ENCODE measurements at places on chromosomes 4 and X.

GRCh38 chr4:2871911-2872310, 28.3 kb downstream of the ADD1 start:
- no peak for DNase-seq

DNA sequence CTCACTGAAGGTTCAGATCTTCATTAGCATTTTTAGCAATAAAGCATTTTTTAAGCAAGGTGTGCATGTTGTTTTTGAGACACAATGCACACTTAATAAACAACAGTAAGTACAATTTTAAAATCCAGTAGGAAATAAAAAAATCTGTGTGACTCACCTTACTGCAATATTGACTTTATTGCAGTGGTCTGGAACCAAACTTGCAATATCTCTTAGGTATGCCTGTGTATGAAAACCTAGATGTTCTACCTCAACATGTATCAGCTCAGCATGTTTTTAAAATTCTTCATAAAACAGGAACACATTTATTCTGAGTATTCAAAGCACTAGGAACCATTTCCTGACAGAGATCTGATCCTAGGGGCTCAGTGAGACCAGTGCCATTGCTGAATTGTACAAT, 26.7 kb downstream of the NR0B1 start:
- DNase-seq = no peak

GRCh38 chr4:183636503-183636902, 22.5 kb downstream of the RWDD4 start:
- no peak for DNase-seq

GRCh38 chr4:6716958-6717655, 1.1 kb downstream of the BLOC1S4 start:
- no peak for DNase-seq

- no peak for DNase-seq
Observed at GRCh38 chr4:6581566-6582121, 6.7 kb downstream of the MAN2B2 start.

DNA sequence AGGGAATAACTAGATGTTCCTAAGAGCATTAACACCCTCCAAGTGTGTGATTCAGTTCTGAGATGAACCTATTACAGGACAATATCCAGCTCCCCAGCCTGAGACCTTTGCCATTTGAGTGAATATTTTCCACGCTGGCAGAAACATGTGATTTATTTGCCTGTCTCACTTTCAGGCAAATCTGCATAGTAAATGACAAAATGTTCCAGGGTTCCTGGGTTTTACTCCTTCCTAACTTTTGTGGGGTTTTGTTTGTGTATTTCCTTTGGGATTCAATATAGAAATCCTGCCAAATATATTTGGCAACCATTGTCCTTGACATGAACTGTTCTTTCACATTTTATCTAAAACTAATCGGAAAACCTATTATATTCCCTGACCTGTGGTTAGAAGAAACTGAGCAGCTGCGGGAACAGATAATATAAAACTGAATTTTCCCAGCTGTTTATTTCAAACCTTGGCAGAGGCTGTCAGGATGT, 12.5 kb downstream of the F8 start:
- no peak for DNase-seq

GRCh38 chrX:129718676-129719075, 20.1 kb upstream of the XPNPEP2 start:
- no peak for DNase-seq

DNA sequence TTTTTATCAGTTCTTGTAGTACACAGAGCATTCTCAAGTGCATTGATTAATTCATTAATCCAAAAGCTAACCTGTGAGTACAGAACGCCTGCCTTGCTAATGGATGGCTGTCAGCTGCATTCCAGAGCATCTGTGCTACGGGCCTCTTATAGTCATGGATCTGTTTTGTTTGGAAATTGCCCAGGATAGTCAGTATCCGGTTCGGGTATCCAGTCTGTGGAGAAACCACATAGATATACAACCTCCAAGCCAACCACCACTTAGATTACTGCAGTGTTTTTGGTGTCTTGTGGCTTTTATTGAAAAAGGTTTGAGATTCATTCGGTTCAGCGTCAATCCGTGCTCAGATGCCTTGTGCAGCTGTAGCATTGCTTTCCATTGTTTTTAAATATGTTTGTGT, 4.0 kb downstream of the LAP3 start:
- no peak for DNase-seq

GRCh38 chr4:98657531-98658286, 702 bp downstream of the TSPAN5 start:
- no peak for DNase-seq

DNA sequence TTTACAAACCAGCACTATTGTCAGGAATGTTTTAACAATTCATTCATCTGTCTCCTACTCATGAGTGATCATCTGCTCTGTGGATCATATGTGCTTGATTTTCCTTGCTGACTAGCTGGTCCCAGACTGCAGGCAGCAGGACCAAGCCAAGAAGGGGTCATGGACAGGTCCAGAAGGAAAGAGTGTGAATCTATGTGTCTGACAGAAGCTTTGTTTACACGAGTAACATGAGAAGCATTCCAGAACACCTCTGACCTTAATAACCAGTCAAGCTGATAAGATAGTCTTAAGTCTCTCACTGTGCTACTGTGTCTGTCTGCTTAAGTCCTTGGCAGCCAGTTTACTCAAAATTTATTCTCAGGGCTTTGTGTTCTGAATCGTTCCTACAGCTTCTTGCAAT, 39.0 kb downstream of the GUCY1A1 start:
- DNase-seq = no peak

DNA sequence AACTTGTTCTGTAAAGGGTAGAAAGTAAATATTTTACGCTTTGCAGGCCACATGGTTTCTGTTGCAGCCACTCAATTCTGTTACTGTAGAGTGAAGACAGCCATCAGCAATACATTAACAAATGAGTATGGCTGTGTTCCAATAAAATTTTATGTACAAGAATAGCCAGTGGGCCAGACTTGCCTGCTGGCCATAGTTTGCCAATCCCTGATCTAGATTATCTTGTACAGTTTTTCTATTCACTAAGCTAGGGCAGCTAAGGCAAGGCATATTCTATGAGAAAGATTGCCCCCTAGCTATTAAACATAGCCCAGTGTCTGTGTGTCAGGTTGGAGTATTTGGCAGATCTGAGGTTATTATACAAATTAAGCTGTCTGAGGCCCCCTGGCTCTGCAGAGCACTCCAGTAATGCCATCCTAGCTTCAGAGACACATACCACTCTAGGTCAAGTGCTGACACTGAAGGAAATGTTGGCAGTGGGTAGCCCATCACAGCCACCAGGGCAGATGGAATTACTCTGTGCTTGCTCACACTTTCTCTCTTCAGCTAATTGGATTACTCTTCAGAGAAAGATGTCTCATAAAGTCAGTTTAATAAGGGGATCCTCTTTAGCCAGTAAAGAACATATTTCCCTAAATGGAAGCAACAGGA, 40.7 kb downstream of the MTTP start:
- DNase-seq = no peak

DNA sequence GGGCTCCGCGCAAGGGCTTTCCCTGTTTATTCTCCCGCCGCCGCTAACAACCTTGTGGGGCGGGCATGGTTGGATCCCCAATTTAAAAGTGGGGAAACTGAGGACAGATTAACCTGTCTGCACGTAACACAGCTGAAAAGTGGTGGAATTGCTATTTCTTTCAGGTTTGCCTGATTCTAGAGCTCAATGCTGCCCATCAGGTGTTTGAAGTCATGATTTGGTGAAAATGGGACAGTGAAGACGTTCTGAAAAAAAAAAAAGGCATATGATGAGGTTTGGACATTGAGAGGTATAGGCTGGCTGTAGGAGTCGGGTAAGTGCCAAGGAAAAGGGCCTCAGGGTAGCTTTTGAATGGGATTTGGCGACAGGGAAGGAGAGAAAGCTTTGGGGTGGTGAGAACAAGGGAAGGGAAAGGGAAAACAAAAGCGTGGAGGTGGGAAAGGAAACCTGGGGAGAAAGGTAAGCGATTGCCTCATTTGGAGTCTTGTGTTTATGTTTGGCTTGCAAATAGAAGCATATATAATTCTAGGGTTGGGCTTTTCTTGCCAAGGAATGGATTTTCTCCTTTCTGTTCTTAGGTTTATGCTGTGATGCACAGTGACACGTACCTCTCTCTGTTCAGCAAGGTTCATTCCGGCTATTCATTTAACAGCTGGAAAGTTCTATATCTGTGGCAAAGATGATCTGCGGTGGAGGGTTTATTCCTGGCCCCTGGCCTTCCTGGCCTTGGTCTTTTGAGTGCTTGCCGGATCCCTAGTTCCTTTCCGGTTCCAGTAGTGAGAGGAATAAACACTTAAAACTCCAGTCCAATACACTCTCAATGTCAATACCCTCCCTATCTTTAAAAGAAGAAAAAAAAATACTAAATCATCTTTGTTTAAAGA, 2.4 kb upstream of the STIM2 start:
- no peak for DNase-seq

DNA sequence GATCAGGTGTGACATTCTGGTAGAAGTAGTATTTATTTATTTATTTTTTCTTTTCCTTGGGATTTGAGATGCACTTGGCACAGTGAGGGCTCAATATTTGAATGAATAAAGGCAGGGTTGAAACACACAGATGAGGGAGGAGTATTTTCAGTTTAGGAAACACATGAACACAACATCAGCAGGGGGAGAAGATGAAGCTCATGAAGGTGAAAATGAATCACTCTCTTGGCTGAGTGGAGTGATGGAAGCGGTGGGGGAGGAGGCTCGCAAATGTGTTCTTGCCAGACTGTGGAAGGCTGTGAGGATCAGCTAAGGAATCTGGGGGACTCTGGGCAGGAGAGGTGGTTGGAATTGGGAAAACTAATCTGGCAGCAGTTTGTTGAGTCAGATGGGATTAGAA, 55.3 kb downstream of the ARHGAP10 start:
- no peak for DNase-seq

- no peak for DNase-seq
Observed at GRCh38 chr4:108902769-108903168, 139.9 kb upstream of the ETNPPL start.

GRCh38 chr4:141501931-141502330, 134.5 kb upstream of the IL15 start:
- DNase-seq = no peak

GRCh38 chr4:95018785-95019184, 261.0 kb downstream of the BMPR1B start:
- DNase-seq = no peak

GRCh38 chr4:18105030-18106011, 83.8 kb upstream of the LCORL start:
- no peak for DNase-seq

DNA sequence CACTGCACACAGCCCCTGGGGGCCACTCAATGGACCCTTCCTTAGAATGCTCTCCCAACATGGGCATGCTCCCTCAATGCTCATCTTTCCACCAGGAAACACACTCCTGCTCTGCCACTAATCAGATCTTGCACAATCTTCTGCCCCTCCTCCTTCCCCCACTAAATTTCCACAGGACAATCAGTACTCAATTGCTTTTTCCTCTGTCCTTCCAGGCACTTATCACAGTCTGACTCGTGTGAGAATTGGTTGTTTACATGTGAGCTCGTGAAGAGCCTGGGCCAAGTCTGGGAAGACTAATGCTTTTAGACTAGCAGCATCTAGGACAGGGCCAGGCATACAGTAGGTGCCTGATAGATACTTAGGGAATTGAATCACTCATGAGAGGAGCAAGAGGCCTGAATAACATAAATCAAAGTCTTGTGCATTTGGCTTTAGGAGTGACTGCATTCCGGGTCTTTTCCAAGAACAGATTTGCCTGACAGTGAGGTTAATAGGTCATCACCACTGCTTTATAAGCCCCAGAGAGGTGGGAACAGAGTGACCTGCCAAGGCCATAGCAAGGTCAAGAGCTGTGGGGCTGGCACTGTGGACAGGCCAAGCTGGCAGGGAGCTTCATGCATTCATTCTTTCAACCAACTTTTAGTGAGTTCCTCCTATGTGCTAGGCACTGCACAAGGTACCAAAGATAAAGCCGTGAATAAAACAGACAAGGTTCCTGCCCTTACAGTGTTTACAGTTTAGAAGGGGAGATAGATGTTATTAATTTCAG, 55.0 kb downstream of the PRPS1 start:
- DNase-seq = no peak

GRCh38 chr4:178086320-178086719, 644.1 kb upstream of the AGA start:
- no peak for DNase-seq

DNA sequence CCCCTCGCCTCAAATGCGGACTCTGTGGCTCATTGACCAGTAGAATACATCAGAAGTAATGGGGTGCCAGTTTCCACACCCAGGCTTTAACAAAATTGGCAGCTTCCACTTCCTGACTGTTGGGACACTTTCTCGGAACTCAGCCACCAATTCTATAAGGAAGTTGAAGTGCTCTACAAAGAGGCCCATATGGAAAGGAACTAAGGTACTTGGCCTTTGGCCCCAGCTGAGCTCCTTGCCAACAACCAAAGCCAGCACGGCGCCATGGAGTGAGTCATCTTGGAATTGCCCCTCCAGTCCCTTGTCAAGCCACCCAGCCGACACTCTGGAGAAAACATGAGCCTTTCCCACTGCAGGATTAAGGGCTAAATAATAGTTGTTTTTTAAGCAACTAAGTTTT, 262.2 kb upstream of the INTU start:
- no peak for DNase-seq

GRCh38 chr4:102500352-102500695, 835 bp upstream of the NFKB1 start:
- no peak for DNase-seq

- no peak for DNase-seq
Observed at GRCh38 chrX:19019996-19020395, 36.1 kb upstream of the PHKA2 start.

DNA sequence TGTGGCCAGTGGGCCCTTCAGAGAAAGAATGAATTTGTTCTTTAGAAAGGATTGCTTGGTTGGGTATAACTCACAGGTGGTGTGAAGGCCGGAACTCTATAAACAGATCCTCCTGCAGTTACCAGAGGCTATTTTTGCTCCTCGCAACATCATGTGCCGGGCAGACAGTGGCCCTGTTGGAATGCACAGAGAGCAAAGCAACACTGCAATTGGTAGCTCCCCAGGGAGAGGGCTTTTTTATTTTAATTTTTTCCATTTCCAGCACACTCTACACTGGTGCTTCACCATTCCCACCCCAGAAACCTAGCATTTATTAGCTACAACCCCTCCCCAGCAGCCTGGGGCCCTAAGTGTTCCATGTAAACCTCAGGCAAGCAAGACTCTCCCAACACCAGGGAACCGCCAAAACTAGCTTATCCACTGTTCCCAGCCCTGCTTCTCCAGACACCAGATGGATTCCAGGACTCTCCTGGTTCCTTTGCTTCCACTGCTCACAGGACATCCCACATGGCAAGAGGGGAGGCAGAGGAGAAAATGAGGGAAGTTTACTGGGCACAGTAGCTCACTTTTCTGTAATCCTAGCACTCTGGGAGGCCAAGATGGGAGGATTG, 75.1 kb upstream of the TMEM164 start:
- DNase-seq = no peak

- DNase-seq = no peak
Observed at GRCh38 chr4:150005537-150005936, 72.7 kb upstream of the DCLK2 start.

DNA sequence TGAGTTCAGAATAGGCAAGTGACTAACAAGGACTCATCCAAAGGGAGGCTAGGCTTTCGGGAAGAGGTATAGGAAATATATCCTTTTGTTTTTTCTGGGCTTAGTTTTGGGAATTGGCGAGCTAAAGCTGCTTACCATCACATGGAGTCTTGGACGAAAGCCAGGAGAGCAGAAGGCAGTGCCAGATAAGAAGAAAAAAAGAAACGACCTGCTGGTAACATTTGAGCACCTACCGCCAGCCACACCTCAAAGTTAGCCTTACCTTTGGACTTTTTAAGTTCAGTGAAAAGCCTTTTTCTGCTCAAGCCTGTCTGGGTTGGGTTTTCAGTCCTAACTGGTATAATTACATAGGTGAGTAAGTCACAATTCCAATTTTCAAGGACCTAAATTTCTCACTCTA, 85.1 kb upstream of the LCORL start:
- DNase-seq = no peak
